ENCODE measurements at places on chromosomes 5 and 9.

DNA sequence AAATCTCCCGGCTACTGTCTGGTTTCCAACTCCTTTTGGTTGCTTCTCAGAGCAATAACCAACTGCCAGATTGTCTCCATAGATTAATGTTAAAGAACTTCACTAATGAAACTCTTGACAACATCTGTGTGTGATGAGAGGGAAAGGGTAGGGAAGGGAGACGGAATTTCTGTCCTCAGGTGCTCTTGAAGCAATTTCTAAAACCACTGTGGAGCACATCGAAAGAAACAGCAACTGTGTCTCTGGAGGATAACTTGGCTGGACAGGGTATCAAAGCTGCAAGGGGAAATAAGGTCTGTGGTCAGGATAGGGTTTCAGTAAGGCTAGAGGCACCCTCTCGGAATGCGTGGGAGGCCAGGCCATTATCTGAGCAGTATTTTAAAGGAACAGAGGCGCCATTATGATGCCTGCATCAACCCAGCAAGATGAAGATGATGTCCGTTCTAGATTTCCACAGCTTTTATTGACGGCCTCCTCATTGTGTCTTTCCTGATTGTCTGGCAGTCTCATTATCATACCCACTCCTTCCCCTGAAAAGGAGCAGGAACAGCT, 76.6 kb downstream of the RORB start:
- no peak for DNase-seq

- DNase-seq, result no peak
Measured at GRCh38 chr5:115952588-115952987, 9.7 kb upstream of the LVRN start.

GRCh38 chr5:88997937-88998336, 115.0 kb upstream of the MEF2C start:
- DNase-seq, result no peak

DNA sequence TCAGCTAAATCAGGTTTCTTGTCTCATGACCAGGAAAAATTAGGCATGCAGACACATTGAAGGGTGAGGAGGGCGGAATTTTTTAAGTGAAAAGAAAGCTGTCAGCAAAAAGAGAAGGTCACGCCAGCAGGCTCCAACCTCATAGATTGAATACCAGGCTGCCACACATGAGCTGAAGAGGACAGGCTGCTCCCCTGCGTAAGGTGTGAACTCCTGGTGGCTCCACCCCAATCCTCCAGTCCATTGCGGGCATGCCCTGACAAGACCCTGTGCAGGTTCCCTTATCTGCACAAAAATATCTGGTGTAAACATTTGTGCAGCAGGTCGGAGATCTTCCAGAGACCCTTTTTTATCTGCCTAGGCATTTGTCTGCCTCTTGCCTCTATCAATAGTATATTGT, 22.9 kb upstream of the TEX10 start:
- DNase-seq, result no peak
